Skin of body (tissue), 3 donors: ENCODE measurements at places on chromosomes 12 and 14.

- peak; percentile 73 for DNase-seq
Observed at GRCh38 chr12:55729819-55730818, 1.3 kb upstream of the CD63 start.

GRCh38 chr14:48333221-48333920 lies 658.0 kb upstream of the MDGA2 start:
- DNase-seq, result no peak

- DNase-seq, result no peak
Observed at GRCh38 chr14:65239143-65239937, 137.0 kb upstream of the MAX start.

DNA sequence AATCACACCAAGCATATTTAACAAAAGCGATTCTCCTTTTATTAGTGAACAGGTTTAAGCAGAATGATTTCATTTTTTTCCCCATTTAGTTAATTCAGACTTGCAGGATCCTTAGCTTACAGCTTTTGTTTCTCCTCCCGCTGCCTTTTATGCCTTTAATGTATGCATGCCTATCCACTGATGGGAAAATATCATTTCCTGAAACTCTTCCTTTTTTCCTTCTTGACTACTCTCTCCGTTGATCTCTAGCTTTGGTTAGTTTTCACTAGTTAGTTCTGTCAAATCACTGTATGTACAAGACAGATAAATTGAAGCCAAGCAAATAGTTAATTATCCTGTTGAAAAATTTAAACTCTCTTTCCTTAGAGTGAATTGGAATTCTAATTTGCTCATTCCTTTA lies 26.3 kb downstream of the NKX2-1 start:
- DNase-seq, result no peak

GRCh38 chr12:105444653-105445102 lies 114.2 kb downstream of the C12orf75 start:
- DNase-seq, result no peak

DNA sequence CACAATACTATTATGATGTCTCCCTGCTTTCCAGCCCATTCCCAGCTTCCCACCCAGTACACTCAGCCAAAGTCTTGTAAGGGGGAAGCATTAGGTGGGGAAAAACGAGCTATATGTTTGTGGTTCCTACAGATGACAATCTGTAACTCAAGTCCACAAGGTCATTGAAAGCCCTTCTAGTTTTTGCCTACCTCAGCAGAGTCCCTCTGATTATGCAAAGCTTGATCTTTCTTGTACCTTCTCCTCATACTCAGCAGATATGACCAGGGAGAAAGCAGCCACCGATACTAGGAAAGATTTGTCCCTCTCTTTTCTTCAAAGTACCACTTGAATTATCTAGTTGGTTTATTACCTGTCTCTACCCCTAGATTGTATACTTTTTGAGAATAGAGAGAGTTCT lies 10.6 kb downstream of the CMAS start:
- DNase-seq, result no peak

GRCh38 chr12:121446750-121447149 lies 46.8 kb downstream of the RNF34 start:
- no peak for DNase-seq
